Activated CD8-positive, alpha-beta memory T cell treated with anti-CD3 and anti-CD28 coated beads for 24 hours (primary cell): ENCODE measurements at places on chromosomes 2 and 18.

- DNase-seq, result no peak
Observed at GRCh38 chr2:50402654-50402960, 629.3 kb downstream of the NRXN1 start.

DNA sequence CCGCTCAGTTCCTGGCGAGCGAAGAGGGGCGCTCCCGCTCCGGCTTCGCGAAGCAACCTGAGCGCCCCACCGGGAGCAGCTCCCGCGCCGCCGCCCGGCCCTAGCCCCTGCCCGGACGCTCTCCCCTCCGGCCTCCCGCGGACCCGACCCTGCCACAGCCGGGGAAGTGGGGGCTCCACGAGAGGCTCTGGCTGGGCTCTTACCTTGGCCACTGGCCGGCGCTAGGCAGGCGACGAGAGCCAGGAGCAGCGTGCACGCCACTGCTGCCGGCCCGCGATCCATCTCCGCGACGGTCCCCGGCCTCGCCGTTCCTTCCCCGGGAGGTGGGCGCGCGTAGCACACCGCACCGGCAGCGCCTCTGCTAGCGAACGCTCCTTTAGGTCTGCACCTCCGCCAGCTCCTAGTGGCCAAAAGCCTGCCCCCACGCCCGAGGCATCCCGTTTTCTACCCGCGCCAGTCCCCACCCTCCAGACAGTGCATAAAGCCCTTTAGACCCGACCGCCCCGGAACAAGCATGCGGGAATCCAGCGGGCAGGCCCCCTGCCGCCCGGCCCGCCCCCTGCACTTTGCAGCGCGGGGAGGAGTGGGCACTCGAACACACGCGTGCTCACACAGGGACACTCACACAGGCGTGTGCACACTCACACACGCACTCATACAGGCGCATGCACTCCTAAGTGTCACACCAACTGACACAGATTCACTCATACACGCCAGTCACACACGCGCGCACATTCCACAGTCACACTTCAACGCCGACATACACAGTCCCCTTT is at the start of gene LRP2:
Gene LRP2, minus strand, starts transcription at position 417 of the 776 bp plus-strand sequence. Its CDS starts 135 bp downstream, at position 282.
- DNase-seq, result peak; percentile 66

- peak; percentile 32 for DNase-seq
Observed at GRCh38 chr2:236656721-236657120, 87.1 kb downstream of the ACKR3 start.

DNA sequence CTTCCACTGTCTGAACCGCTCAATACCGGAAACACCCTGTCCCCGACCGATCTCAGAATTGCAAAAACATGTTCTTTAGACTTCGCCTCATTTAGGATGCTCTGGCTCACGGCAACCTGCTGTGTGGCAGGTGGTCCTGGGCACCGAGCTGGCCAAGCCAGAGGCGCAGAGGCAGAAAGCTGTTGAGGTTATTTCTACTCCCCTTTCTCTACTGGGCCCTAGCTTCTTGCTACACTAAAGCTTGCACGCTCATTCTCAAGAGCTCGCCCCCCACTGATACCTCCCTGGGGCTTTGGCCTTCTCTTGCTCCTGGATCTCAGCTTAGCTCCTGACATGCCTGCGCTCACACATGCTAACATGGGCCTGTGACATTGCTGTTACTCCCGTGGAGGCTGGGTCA is 417.4 kb downstream of the LPIN1 start:
- DNase-seq, result no peak

DNA sequence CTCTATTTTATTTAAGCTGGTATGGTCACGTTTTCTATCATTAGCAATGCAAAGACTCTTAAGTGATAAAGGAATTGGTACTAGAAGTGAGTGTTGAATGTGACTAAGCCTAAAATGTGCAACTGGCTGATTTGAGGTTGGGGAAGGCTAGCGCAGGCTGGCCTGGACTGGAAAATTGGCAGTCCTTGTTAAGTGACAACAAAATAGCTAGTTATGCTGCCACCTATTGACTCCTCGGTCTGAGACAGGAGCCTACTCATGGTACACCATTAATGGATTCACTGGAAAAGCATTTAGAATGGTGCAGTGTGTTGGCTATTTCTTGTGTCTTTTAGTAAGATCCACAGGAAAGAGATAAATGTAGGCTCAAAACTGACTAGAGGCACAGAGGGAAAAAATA is 5.7 kb upstream of the WIPF1 start:
- DNase-seq, result no peak

DNA sequence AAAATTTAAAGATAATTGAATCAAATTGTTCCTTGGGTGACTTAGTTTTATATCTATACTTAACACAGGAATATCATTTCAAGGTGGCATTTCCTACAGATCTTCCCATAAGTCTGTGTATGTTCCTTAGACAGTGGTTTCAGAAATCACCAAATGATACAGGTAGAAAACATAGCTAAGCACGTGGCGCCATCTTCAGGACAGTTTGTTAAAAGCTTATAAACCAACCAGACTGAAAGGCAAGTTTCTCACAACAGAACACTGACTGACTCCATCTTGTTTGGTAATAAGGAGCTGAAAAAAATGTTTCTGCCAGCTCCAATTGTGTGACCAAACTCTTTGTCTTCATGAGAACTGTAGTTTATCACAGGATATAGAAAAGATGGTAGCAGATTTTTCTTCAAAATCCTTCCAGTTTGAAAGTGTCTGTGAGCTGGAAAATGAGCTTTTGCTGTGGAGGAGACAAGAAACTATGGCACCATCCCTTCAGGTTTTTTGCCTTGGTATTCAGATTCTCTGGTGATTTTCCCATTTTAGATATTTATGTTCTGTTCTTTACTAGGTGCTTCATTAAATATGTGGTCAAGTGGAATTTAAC is 34.8 kb upstream of the NEUROD1 start:
- DNase-seq, result peak; percentile 80

- no peak for DNase-seq
Observed at GRCh38 chr2:181787310-181788048, 104.1 kb upstream of the ITPRID2 start.

- DNase-seq, result no peak
Observed at GRCh38 chr2:164478205-164478604, 143.1 kb downstream of the GRB14 start.

DNA sequence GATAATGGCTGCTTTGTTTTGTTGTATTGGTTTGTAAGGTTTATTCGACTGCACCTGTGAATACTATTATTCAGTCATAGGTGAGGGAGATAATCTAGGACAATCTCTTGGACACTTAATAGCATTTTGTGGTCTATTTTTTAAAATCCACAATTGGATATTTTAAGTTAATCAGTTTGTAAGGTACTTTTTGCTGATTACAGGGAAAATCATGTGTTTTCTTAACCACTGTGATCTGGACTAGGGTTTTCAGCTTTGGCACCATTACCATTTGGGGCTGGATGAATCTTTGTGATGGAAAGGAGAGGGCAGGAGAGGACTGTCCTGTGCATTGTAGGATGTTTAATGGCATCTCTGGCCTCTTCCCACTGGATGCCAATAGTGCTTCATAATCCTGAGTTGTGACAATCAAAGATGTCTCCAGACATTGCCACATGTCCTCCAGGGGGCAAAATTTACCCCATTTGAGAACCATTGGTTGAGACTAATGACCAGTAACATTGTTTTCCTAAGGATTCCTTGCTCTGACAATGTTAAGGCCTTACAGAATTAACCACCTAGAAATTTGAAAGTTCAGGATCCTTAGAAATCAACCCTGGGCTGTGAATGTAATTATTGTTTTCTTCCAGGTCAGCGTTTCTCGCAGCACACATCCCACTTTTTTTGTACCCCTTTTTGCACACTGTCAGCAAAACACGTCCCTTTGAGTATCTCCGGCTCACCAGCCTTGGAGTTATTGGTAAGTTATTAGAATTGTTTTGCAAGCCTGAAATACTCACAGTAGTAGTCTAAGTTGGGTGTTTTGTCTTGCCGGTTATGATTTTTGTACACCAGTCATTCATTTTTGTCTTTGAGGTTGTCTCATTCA is 15.6 kb downstream of the CNOT9 start:
- no peak for DNase-seq

GRCh38 chr2:175823002-175823706 is 178.9 kb downstream of the LNPK start:
- no peak for DNase-seq

GRCh38 chr2:28452534-28453081 is 43.3 kb upstream of the PLB1 start:
- DNase-seq, result peak; percentile 95

GRCh38 chr18:41858761-41859555 is 96.1 kb upstream of the PIK3C3 start:
- DNase-seq, result no peak

- DNase-seq, result no peak
Observed at GRCh38 chr2:118090387-118091139, 2.3 kb downstream of the INSIG2 start.

- DNase-seq, result peak; percentile 9
Observed at GRCh38 chr2:128354726-128355470, 36.2 kb upstream of the HS6ST1 start.

DNA sequence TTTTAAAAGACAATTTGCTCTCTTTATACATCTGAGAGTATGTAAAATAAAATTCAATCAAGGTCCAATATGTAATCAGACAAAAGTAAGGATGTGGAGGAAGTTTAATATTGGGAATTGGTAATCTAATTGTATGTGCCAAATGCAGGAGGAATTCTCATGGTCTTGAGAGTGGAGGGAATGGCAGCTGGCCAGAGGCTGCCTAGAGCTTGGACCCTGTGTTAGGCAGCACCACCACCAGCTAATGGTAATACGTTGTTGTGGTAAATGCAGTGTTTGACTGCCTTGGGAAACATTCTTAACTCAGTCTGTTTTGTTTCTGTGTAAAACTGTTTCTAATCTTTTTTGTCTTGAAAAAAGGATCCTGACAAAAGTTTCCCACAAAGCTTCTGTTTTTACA is 30.0 kb downstream of the GALNT1 start:
- no peak for DNase-seq

DNA sequence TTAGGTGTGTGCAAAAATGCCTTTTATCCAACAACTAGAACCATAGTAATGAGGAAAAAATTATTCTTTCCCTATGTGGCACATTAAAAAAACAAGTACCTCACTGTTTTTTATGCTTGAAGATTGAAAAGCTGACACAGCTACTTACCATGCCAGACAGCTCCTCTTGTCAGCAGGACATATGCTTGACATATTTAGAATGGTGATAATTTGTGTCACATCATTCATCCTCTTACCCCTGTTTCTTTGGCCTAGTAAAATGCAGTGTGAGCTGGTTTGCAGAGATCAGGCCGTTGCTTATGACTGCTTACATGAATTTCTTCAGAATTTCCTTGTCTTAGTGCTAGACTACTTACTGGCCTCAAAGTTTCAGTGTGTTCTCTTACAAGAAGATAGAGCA is 869.9 kb downstream of the LRP1B start:
- DNase-seq, result no peak

GRCh38 chr18:56672391-56672790 is 21.2 kb downstream of the WDR7 start:
- no peak for DNase-seq

DNA sequence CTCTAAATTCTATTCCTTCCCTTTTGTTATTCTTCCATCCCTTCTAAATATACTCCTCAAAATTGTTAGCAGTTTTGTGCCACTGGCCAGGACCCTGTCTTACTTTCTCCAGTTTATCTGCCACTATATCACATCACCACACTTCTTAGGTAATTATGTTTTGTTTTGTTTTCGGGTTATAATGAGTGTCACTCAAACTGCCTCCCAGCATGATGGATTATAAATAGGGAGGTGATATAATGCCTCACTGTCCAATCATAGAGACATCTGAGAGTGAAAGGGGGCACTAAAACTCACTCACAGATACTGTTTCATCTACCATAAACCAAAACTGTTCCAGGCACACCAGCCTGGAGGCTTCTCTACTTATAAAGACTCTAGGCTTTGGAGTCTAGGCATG is 3.5 kb downstream of the RSAD2 start:
- no peak for DNase-seq

DNA sequence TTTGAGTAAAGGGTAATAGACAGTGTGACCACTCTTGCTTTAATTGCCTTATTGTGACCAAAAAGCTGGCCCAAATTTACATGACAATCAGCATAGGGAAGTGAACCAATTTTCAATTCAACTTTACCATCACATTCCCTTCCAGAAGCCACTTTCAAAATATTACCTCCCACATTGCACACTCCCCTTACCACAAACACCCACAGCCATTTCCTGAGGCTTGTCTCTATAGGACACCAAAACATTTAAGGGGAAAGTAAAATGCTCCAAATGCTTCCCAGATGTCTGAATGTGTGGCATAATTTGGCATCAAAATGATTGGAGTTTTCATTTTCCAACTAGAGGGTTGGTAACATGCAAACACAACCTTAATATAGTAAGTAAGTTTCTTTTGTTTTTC is 616.1 kb downstream of the SLC4A3 start:
- no peak for DNase-seq

DNA sequence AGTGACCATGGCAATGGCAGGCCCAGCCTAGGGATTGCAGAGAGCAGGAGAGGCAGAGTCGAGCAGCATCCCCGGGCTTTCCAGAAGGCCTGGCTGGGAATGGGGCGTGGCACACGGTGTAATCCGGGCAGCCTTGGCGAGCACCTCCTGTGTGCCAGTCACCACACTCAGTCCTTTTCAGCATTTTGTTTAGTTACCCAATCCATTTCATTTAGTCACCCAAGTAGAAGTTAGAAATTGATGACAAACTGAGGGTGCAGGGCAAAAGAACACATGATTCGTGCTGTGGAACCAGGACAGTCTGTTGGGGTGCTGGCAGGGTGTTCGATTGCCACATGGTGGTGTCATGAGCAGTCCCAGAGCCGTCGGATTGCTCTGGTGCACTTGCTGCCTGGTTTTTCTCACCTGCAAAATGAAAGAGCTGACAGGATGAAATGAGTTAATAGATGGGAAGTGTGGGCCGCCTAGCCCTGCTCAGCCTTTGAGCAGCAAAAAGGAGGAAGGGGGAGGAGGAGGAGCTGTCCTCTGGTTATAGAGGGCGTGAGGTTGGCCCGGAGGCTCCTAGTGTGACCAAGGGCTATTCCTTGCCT is 299.4 kb downstream of the AGAP1 start:
- no peak for DNase-seq

DNA sequence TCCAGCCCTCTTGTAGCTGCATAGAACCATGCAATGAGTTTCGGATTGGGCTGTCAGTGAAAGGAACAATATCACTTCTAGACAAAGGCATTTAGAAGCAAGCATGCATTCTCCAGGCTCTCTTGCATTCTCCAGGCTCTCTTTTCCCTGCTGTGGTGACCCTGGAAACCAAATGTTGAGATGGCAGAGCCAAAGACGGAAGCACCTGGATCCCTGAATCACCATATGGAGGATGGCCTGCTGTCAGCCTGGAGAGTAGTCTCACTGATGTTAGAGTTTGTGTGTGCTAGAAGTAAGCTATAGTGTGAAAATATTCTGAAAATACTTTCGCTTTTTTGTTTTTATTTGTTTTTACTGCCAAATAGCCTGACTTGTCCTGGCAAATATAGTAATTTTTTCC is 203.9 kb downstream of the C1D start:
- DNase-seq, result no peak
